ENCODE measurements at places on chromosomes 3 and 15.

DNA sequence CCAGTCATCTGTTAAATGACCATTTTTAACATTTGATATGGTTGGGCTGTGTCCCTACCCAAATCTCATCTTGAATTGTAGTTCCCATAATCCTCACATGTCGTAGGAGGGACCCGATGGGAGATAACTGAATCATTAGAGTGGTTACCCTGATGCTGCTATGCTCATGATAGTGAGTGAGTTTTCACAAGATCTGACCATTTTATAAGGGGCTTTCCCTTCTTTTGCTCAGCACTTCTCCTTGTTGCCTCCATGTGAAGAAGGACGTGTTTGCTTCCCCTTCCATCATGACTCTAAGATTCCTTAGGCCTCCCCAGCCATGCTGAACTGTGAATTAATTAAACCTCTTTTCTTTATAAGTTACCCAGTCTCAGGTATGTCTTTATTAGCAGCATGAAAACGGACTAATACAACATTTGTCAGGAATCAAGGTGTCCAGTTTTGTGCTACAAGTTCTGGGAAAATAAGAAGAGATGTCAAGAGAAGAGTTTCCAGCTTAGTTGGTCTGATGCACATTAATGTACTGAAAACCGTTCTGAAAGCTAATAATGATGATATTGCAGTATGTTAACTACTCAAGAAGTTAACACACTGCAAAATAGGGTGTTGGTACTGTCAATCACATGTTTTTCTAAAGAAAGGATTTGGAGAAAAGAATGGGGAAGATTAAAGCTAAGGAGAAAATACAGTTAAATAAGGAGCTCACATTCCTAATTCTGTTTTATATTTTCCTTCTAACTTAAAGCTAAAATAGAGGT, 67.9 kb downstream of the ATP8B4 start:
- no peak for DNase-seq

DNA sequence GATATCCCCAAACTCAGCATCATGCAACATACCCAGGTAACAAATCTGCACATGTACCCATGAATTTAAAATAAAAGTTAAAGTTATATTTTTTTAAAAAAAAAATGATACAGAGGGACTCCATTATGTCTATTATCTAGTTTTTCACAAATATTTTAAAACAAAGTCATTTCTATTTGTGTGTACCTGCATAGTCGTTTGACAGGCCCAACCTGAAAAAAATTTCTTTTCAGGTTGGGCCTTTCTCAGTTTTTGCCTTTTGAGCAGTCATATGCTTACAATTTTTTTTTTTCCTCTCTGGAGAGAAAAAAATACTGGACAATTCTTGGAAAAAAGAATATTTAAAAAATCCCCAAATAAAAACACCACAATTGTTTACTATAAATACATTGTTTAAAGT, 459.5 kb downstream of the FOXP1 start:
- no peak for DNase-seq

GRCh38 chr3:163891771-163892170, 1186.5 kb downstream of the SI start:
- DNase-seq: no peak

GRCh38 chr3:78863306-78864203, 904.2 kb downstream of the ROBO1 start:
- no peak for DNase-seq

GRCh38 chr15:90209591-90209990, 8.5 kb downstream of the SEMA4B start:
- DNase-seq: no peak

- no peak for DNase-seq
These were observed 21.5 kb upstream of the GLCE start for GRCh38 chr15:69138963-69139362.

- no peak for DNase-seq
These were observed 468.0 kb upstream of the TBL1XR1 start for GRCh38 chr3:177665122-177665808.

Data from hippocampal formation (tissue), 2 donors.